Progenitor cell of endocrine pancreas (in vitro differentiated cells): ENCODE measurements at places on chromosomes 13 and 19. TPM values are rescaled to one million over a fixed set of nuclear protein-coding genes. Genes with fewer than 3 reads are reported as not detected.

GRCh38 chr13:72290962-72291681, 424.1 kb upstream of the DACH1 start:
- H3K4me1 ChIP-seq = no peaks in the 10 kb centered on the region
- no peaks in the 10 kb centered on the region for H3K36me3 ChIP-seq
- no peak overlapping the region for H3K4me3 ChIP-seq
- H3K27me3 ChIP-seq = no peaks in the 10 kb centered on the region
- no peak for DNase-seq

Gene TUBA3C
- not detected in 2 replicates for total RNA-seq

DNA sequence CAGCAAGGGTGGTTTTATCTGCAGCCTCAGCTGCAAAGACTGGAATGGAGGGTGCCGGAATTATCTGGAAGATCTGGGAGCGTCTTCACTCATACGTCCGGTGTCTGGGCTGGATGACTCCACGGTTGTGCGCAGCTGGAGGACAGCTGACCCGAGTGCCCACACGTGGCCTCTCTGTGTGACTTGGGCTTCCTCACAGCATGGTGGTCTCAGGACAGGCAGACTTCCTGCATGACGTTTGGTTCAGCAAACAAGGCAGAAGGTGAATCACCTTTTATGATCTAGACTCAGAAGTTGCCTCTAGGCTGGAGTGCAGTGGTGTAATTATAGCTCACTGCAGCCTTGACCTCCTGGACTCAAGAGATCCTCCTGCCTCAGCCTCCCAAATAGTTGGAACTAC, 33.2 kb downstream of the CACNG6 start:
- no peaks in the 10 kb centered on the region for H3K36me3 ChIP-seq
- peaks cover 5% of the 10 kb centered on the region for H3K4me1 ChIP-seq
- H3K27ac ChIP-seq = no peak overlapping the region
- peaks cover 18% of the 10 kb centered on the region for H3K27me3 ChIP-seq
- no peak for DNase-seq
- H3K4me3 ChIP-seq = no peak overlapping the region

Gene CEACAM8
- total RNA-seq = not detected in 2 replicates

DNA sequence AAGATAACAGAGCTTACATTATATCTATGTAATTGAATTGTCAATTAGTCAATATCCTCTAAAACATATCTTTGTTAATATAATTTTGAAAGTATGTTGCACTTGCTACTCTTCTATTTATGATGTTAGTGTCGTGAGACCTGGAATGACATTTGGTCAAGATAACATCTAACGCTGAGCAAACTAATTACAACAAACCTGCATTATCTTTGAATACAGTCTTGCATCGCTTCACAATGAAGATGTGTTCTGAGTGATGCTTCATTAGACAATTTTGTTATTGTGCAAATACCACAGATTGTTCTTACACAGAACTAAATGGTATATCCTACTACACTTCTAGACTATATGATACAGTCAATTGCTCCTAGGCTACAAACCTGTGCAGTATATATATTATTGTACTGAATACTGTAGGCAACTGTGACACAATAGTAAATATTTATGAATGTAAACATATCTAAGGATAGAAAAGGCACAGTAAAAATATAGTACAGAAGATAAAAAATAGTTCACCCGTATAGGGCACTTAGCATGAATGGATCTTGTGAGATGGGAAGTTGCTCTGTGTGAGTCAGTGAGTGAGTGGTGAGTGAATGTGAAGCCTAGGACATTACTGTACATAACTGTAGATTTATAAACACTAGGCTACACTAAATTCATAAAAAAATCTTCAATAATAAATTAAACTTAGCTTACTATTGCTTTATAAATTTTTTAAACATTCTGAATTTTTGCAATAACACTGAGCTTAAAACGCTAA, 1773.8 kb downstream of the PCDH9 start:
- no peak for DNase-seq
- H3K27me3 ChIP-seq = no peaks in the 10 kb centered on the region
- no peak overlapping the region for H3K4me3 ChIP-seq
- H3K36me3 ChIP-seq = no peaks in the 10 kb centered on the region
- H3K27ac ChIP-seq = no peak overlapping the region
- H3K4me1 ChIP-seq = no peaks in the 10 kb centered on the region

DNA sequence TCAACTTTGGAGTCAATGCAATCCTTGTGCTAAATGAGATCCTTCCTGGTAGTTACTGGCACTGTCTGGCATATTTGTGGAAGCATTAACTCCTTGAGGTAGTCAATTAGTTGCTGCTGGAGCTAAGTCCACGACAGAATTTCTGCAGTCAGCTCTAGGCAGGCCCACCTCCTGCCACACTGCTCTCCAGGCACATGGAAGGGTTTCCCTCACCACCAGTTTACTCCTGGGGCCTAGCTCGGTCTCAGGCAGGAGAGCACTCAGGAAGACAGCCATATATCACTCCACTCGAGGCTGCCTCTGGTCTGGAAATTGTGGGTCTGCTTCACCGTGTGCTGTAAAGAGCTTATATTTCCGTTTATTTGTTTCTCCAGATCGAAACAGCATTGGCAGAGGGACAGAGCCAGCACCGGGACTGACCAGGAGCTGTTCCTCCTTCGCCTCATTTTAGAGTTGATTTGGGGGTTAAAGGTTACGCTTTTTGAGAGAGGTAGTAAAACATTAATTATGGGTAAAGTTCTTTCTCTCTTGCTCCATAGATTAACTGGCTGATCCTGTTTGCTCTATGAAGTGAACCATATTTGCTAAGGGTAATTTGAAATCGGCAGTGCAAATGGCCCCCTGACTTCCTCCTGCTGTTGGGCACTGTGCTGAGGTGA, 20.6 kb upstream of the GTF3A start:
- peaks cover 60% of the 10 kb centered on the region for H3K4me1 ChIP-seq
- peaks cover 3% of the 10 kb centered on the region for H3K27me3 ChIP-seq
- H3K4me3 ChIP-seq = peak overlapping the region; percentile 3
- no peak for DNase-seq
- H3K27ac ChIP-seq = peak overlapping the region; percentile 96
- H3K36me3 ChIP-seq = no peaks in the 10 kb centered on the region

GRCh38 chr13:79709471-79709870, 228.5 kb downstream of the NDFIP2 start:
- H3K4me3 ChIP-seq = no peak overlapping the region
- no peaks in the 10 kb centered on the region for H3K27me3 ChIP-seq
- peaks cover 7% of the 10 kb centered on the region for H3K4me1 ChIP-seq
- H3K27ac ChIP-seq = no peak overlapping the region

DNA sequence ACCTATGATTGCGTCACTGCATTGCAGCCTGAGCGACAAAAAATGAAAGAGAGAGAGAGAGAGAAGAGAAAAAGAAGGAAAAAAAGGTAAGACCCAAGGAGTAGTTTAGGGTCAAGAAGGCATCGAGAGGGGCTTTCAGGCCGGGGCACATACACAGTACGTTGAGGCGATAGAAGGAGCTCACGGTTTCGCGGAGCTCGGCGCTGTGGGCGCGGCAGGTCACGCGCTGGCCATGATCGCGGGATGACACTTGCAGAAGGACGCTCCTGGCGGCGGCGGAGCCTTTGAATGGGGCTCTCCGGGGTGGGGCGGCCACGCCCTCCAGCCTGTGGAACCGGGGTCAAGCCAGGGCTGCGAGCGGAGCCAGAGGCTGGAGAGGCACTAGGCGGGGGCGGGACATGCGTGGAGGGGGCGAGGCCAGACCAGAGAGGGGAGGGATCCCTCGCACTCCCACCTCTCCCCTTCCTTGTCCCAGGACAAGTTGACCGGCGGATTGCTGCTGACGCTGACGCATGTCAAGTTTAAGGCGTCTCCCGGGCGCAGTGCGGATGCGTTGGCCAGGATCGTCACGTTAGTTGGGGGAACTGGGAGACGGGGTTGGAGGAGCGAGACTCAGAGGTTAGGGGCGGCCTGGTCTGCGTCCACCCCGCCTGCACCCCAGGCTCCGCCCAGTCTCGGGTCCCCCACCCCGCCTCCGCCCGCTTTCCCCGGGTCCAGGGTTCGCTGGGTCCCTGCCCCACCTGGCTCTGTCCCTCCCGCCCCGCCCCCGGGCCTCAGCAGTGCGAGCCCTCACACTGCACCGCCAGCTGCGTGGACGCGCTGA, 6.9 kb downstream of the NPHS1 start:
- peaks cover 2% of the 10 kb centered on the region for H3K36me3 ChIP-seq
- peaks cover 18% of the 10 kb centered on the region for H3K4me1 ChIP-seq
- H3K27me3 ChIP-seq = peaks cover 63% of the 10 kb centered on the region
- peak overlapping the region; percentile 62 for H3K4me3 ChIP-seq
- peak overlapping the region; percentile 82 for H3K27ac ChIP-seq
- DNase-seq = no peak

DNA sequence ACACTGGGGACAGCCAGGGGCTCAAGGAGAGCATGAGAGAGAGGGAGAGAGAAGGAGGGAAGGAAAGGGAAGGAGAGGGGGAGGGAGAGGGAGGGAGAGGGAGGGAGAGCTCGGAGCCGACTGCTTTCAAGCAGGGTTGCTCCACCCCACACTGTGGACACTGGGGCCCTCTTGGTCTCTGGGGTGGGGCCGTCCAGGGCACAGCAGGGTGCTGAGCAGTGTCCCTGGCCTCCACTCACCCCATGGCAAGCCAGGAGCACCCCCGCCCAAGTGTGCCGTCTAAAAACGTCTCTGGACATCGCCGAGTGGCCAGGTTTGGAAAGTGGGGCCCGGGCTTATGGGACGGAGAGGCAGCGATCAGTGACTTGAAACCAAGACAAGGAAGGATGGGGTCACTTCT, 20.9 kb downstream of the DPP9 start:
- peaks cover 11% of the 10 kb centered on the region for H3K36me3 ChIP-seq
- H3K27me3 ChIP-seq = no peaks in the 10 kb centered on the region
- H3K4me3 ChIP-seq = no peak overlapping the region
- H3K27ac ChIP-seq = no peak overlapping the region
- DNase-seq = no peak

DNA sequence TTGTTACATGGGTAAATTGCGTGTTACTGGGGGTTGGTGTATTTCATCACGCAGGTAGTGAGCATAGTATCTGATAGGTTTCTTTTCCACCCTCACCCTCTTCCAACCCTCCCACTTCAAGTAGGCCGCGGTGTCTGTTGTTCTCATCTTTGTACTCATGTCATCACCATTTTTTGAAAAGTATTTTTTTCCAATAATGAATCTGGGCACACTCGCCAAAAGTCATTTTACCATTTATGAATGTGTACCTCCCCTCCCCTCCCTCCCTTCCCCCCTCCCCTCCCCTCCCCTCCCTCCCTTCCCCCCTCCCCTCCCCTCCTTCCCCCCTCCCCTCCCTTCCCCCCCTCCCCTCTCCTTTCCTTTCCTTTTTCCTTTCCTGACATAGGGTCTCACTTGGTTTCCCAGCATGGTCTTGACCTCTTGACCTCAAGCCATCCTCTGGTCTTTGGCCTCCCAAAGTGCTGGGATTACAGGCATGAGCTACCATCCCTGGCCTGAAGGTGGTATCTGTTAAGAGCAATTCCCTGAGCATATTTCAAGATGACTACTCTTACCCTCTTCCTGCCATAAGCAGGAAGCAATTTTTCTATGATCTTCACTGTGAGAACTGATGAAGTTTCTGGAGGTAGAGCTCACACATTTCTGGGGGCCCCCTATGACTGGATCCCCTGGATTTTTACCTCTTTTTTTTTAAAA, 15.7 kb downstream of the ZNF627 start:
- no peak overlapping the region for H3K4me3 ChIP-seq
- no peaks in the 10 kb centered on the region for H3K4me1 ChIP-seq
- H3K27me3 ChIP-seq = no peaks in the 10 kb centered on the region
- H3K36me3 ChIP-seq = peaks cover 82% of the 10 kb centered on the region
- peak overlapping the region; percentile 97 for H3K27ac ChIP-seq

DNA sequence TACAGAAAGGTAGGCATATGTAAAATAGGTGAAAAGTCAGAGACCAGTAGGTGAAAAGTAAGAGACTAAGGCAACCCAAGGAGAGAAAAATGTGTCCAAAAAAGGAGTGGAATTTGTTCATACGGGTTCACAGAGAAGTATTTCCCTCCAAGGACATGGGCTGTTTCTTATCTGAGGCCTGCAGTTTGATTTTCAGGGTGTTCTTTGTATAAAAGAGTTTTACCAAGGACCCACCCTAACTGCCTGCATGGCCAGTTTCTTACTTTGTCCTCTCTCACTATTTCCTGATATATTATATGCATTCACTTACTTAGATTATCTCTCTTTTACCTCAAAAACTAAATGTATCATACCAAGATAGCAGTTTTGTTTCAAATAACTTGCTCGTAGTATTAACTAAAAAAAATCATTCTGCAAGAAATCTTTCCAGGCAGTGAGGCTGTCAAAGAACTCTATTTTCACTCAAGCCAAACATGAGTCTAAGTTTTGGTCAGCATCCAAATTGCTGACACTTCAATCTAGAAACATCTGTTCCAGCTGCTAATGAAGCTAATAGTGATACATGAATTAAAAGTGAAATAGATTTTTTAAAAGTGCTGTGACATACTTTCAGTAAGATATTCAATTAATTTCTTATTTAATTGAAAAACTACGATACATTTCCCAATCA, 141.4 kb upstream of the SGCG start:
- DNase-seq = no peak
- peaks cover 1% of the 10 kb centered on the region for H3K4me1 ChIP-seq
- H3K36me3 ChIP-seq = no peaks in the 10 kb centered on the region
- H3K4me3 ChIP-seq = no peak overlapping the region
- H3K27ac ChIP-seq = no peak overlapping the region

Gene ZNF17
- total RNA-seq = 14.7 and 17.7 TPM in 2 replicates

DNA sequence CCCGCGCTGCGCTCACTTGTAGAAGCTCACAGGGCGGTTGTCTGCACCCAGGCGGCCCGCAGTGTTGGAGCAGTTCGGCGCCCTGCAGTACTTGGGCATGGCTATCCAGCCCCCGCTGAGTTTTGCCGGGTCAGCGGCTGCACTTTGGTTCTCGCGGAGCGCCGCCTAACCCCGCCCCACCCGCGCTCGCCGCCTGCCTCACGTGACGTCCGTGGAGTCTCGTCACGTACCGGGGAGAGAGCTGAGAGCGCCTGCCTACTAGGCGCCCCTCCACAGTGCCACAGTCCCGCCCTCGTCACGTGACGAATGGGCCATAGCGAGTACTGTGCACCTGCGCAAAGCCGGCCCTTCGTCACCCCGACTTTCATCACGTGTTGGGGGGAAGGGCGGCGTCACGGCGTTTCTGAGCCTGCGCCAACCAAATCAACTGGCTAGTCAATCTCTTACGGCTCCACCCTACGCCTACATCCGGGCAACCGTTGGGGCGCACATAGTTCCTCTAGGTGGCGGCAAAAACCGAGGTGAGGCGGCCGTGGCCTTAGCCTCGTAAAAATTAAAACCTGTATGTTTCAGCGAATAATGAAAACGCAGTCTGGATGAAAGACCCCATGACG, at the start of gene THAP8:
THAP8 (minus strand) TSS at position 167 of the 614 bp plus-strand sequence; CDS start at position 99, 68 bp downstream.
- H3K4me1 ChIP-seq = peaks cover 23% of the 10 kb centered on the region
- H3K36me3 ChIP-seq = no peaks in the 10 kb centered on the region
- H3K4me3 ChIP-seq = peak within 1 kb of the TSS; percentile 97
- no peaks in the 10 kb centered on the region for H3K27me3 ChIP-seq

- peaks cover 10% of the 10 kb centered on the region for H3K4me1 ChIP-seq
- peaks cover 10% of the 10 kb centered on the region for H3K36me3 ChIP-seq
- no peaks in the 10 kb centered on the region for H3K27me3 ChIP-seq
- no peak overlapping the region for H3K27ac ChIP-seq
- DNase-seq = no peak
- H3K4me3 ChIP-seq = no peak overlapping the region
These were observed 24.0 kb downstream of the USP12 start for GRCh38 chr13:27147530-27148170.

Gene SLC25A41
- 1.4 and 1.5 TPM in 2 replicates for total RNA-seq
